Liver (tissue), 10 donors: ENCODE measurements at places on chromosomes 12 and 14. TPM values are rescaled to one million over a fixed set of nuclear protein-coding genes. Genes with fewer than 3 reads are reported as not detected.

Gene BDKRB2
- 0.10 TPM for polyA plus RNA-seq

Gene OR6C3
- polyA plus RNA-seq, result not detected

Gene KCTD10
- polyA plus RNA-seq, result 11.4 TPM

Gene RPL10L
- polyA plus RNA-seq, result not detected
